ENCODE measurements at places on chromosomes 5 and 9.

- no peak for DNase-seq
Measured at GRCh38 chr9:136052991-136053756, 41.9 kb downstream of the NACC2 start.

DNA sequence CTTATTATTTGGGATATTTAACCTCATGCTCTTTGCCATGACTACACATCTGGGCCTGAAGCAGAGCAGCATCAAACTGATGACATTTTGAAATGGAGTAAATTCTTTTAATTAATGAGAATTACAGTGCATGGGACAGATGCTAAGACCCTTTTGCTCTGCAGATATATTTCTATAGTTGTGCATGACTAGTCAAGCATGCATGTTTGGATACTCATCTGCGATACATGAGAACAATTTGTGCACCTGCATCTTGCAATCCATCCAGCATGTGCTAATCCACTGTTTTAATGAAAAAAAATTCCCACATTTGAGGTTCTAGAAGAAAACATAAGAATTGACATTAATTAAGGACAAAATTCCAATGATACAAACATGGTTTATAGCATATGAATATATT is 1047.6 kb upstream of the ACO1 start:
- DNase-seq, result no peak

- DNase-seq, result no peak
Measured at GRCh38 chr9:116933251-116933650, 246.1 kb downstream of the TRIM32 start.

DNA sequence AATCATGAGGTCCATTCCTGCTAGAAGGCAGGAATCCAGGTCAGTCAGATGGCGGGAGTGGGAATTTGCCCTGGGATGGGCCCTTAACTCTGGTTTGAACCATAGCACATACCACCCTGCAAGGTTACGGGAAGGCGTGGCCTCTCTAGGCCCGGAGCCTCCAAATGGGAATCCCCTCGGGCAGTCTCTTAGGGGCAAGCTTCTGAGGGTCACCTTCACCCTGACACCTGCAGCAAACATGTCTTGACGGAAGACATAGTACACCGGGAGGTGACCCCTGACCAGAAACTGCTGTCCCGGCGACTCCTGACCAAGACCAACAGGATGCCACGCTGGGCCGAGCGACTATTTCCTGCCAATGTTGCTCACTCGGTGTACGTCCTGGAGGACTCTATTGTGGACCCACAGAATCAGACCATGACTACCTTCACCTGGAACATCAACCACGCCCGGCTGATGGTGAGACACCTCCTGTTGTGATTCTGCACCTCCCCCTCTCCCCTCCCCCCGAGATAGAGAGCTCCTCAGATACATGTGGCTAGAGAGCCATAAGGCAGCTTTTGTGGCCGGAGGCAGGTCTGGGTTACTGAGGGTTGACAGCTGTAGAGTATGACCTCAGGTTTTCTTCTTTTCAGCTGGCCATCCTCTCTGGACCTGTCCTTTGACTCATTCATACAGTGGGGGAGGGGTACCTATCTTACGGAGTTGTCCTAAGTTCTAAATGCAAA is 957 bp downstream of the PRELID1 start:
- no peak for DNase-seq

DNA sequence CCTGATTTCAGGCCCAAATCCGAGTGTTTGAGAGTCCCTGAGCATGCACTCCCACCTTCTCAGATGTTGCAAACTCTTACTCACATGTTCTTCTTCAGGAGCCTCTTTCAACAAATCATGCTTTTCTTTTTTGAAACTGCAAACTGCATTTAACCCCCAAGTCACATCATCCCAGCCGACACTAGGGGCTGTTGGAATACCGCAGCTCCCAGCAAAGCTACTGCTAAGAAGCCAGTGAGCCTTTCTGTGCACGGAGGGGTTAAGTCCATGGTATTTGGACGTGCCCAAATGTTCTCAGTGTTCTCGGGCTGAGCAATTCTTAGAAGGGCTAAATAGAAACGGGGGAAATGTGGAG is 282.9 kb downstream of the NFIB start:
- DNase-seq, result no peak

DNA sequence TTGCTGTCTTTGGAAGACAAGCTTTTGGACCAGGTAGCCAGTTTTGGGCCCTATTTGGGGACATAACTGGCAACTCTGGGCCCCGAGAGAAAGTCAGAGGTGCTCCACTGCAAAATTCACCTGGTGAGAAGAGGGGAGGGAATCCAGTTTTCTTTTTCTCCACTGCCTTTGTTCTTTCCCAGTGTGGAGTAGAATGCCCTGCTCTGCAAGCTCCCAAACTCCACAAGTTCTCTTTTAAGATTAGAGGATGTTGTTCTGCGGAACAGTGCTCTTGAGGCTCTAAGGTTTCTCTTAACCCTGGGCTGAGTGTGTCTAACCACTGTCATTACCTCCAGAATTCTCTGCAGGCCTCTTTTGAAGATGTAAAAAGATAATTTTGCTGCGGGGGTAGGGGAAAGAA is 25.3 kb downstream of the MACIR start:
- no peak for DNase-seq

- peak; percentile 61 for DNase-seq
Measured at GRCh38 chr9:135926402-135927194, 19.3 kb upstream of the CAMSAP1 start.

DNA sequence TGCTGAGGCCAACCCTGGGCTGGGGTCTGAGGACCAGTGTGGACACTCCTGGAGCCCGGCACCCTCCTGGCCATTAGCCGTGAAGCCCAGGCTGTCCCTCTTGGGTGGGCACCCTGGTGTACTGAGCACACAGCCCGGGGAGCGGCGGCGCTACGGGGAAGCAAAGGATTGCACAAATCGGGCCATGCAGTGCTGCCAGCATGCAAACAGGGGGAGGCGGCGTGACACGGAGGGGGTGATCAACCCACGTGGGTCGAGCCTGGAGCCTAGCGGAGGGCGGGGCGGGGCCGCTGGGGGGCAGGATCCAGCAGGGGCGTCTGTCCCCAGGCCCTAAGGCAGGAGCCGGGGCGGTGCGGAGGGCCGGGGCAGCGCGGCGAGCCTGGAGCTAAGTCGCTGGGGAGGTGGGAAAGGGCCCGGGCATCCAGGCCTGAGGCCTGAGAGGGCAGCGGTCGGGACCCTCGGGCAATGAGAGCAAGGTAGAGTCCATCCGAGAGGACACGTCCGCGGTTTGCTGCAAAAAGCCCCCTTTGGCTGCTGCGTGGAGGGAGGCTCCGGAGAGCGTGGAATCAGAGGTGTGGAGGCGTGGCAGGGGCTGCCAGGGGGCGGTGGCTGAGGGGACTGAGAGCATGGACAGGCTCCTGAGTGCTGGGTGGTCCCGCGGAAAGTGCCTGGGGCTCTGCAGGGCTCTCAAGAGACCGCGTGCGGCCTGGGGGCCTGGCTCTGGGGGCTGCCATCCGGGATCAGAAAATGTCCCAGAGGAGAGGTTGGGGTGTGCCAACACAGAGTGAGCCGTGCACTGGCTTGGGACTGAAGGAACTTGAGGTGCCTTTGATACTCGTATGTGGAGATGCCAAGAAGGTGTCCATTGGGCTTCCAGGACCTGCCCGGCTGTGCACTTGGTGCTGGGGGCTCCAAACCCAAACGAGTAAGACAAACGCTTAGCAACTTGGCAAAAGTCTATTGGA is 94.2 kb downstream of the BARX1 start:
- DNase-seq, result no peak

- peak; percentile 3 for DNase-seq
Measured at GRCh38 chr5:1511651-1512540, 11.9 kb downstream of the LPCAT1 start.

DNA sequence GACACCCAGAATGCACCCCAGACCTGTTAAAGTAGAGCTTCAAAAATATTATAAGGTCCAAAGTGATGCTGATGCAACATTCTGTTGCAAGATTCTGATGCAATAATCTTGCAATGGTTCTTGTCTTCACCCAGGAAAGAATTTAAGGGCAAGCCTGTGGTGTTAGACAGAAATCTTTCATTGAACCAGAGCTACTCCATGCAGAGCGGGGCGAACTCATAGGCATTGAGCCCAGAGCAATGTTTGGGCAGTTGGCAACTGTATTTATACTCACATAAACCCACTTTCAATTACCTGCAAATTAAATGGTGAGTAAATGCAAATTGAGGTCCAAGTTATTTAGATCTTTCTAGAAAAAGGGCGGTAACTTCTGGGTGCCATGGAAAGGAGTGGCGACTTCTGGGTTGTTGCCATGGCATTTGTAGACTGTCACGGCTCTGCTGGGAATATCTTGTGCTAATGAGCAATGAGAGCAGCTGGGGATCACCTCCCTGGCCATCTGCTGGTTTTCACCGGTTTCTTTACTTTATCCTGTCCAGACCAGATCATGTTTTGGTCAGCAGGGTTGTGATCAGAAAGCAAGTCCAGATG is 163.4 kb downstream of the ICE1 start:
- DNase-seq, result no peak

- no peak for DNase-seq
Measured at GRCh38 chr5:13985731-13986418, 41.4 kb upstream of the DNAH5 start.

DNA sequence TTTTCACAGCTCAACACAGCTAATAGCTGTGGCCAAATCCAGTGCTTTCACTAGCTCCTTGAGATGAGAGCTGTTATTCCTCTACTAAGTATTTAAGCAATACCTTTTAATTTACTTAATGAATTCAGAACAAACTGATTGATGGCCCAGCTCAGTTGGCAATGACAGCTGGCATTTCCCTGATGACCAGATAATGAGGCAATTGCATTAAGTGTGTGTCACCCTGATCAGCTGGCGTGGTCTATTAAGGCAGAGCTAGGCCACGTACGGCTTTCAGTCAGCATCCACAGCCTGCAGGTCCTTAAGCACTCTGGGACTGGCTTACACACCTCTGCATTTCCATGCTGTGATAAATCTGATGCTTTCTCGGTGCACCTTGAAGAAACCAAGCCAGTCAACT is 34.4 kb downstream of the TTLL11 start:
- no peak for DNase-seq

GRCh38 chr9:134620751-134621557 is 20.6 kb upstream of the COL5A1 start:
- DNase-seq, result no peak

DNA sequence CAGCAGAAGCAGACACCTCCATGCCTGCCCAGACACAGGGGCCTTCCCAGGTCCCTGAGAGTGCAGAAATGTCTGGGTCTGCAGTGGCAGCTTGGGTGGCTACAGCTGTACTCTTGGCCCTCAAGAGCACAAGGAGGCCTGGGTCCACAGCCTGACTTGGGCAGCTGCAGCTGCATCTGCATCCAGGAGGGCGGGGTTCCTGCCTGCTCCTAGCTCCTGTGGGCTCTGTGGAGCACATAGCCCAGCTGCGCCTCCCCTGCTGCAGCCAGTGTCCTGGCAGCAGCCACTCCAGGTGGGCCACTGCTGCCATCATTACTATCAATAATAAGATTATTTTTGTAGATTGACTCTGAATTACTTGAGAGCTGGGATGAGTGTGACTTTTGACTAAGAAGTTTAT is 162.0 kb upstream of the PTCH1 start:
- no peak for DNase-seq

DNA sequence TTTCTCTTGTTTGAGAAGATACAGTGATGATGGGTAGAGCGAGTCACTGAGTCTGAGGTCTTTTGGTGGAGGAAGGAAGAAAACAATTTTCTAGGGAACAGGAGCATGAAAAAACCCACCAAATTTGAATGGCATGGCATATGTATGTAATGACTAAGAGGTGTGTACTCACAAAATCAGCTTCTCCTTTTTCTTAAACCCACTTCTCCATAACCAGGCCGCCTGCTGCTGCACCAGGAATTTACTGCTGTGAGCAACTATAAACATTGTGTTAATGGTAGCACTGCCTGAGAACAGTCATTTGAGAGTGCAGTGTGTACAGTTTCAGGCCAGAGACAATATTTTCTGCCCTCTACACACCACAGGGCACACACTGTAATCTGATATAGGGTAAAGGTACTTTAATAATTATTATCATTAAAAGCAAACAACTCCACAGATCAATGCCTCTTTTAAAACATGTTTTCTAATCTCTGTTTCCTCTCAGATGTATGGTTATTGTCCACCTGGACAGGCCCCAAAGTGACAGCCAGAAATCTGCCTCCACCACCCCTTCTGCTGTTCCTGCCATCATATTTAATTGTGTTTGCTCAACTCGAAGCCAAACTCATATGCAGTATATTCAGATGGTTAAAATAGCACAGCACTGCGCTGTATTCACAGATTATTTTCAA is 241.6 kb downstream of the KIAA0825 start:
- DNase-seq, result no peak

GRCh38 chr5:32585446-32586275 is at the start of gene SUB1:
SUB1 (plus strand) TSS chr5:32585557; CDS start chr5:32588513, 2,956 bp downstream.
- peak; percentile 90 for DNase-seq

DNA sequence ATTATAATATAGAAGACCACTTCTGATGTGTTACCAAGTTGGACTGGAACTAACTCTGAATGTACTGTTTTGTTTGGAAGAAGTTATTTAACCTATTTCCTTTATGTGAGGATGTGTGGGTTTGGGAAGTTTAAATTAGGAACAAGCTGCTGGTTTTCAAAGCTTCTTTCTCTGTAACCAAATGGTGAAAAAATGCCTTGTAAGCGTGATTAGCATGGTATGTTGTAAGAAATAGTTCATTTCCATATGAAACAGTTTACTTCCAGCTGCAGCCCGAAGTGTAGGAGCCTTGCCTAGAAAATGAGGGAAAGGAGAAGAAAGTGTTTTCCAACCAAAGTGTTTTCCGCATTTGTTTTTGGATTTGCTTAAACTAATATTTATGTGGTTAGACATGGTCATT is 36.0 kb downstream of the TTC1 start:
- no peak for DNase-seq

- no peak for DNase-seq
Measured at GRCh38 chr5:76960004-76960625, 7.3 kb downstream of the CRHBP start.

DNA sequence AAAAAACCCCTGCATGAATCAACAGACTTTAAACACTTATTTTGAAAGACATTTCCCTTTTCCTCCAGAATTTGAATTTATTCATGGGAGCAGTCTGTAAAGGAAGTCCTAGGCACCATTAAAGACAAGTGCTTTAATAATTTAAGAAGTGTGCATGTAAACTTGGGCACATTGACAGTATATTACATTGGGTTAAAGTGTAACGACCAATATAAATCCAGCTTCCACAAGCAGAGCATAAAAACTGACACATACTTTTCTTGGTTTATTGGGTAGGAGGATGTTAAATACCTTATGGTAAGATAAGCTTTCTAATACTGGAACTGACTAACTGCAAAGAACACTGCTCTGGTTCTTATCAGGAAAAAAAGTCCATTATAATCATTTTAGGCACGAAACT is 1.2 kb upstream of the ENTREP1 start:
- no peak for DNase-seq

- no peak for DNase-seq
Measured at GRCh38 chr9:136964171-136964689, 12.2 kb downstream of the LCN12 start.

GRCh38 chr5:38905516-38905915 is 59.7 kb downstream of the OSMR start:
- DNase-seq, result no peak

DNA sequence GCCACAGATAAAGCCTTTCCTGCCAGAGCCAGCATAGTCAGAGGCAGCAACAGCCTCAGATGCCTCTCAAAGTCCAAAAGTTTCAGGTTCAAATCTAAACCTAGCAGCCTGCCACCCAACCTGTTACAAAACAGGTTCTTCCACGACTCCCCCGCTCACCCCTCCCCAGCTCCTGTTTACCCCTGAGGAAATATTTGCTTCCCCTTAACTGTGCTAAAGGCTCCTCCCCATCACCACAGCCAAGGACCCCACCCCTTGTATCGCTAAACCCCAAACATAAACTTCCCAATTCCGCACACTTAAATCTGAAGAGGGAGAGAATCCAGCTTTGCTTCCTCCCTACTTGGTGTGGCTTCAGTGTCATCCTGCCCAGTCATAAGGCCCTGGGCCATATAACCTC is 15.4 kb upstream of the VDAC1 start:
- DNase-seq, result no peak
